ENCODE measurements at places on chromosomes 2 and 18. TPM values are rescaled to one million over a fixed set of nuclear protein-coding genes. Genes with fewer than 3 reads are reported as not detected.

The AGXT gene
- not detected for total RNA-seq

The DQX1 gene
- total RNA-seq, result not detected

The PHLPP1 gene
- total RNA-seq, result 13.2 TPM

The UGT1A1 gene
- total RNA-seq, result 6.2 TPM

The COLEC11 gene
- not detected for total RNA-seq

The CENPA gene
- total RNA-seq, result 5.6 TPM

The TUBB8B gene
- not detected for total RNA-seq

The CHN1 gene
- total RNA-seq, result 7.2 TPM

The CYP26B1 gene
- 0.10 TPM for total RNA-seq

The YES1 gene
- total RNA-seq, result 173 TPM

The CTAGE1 gene
- total RNA-seq, result not detected

The TLX2 gene
- total RNA-seq, result not detected

The TFCP2L1 gene
- total RNA-seq, result 16.1 TPM

The SLC11A1 gene
- 0.05 TPM for total RNA-seq

The IL36RN gene
- 0.69 TPM for total RNA-seq

The MOGAT1 gene
- not detected for total RNA-seq

The FLACC1 gene
- 0.45 TPM for total RNA-seq

The PAX3 gene
- total RNA-seq, result not detected

The EPAS1 gene
- 63.7 TPM for total RNA-seq

The SNRPD1 gene
- total RNA-seq, result 15.0 TPM

The G6PC2 gene
- not detected for total RNA-seq
